ENCODE measurements at places on chromosomes 2 and 18.

DNA sequence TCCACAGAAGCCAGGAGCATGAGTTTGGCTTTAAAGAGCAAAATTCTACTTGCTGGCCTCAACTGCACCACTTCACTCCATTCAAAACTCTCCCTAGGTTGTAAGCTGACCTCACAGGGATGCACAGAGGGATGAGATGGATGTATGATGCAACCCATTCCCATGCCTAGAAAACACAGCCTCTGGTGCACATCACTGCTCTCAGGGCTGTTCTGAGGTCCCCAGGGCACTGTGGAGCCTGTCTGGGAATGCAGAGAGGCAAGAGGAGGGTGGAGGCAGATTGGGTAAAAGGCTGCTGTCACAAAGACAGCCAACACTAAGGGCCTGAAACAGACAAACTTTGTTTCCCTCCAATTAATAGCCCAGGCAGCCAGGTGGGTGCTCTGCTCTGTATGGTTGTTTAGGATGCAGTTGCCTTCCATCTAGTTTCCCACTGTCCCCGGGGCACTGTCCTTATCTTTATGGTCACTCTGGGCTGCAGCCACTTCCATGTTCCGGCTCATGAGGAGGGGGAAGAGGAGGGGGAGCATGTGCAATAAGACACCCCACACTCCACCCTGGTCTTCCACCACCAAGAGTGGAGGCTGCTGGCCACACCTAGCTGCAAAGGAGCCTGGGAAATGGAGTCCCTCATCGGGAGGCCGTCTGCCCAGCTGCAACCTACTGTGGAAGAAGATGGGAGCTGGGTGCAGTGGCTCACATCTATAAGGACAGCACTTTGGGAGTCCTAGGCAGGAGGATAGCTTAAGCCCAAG is 7.0 kb downstream of the GPR45 start:
- no peak for DNase-seq

- peak; percentile 26 for DNase-seq
Measured at GRCh38 chr2:134258684-134259388, 5.0 kb downstream of the MGAT5 start.

DNA sequence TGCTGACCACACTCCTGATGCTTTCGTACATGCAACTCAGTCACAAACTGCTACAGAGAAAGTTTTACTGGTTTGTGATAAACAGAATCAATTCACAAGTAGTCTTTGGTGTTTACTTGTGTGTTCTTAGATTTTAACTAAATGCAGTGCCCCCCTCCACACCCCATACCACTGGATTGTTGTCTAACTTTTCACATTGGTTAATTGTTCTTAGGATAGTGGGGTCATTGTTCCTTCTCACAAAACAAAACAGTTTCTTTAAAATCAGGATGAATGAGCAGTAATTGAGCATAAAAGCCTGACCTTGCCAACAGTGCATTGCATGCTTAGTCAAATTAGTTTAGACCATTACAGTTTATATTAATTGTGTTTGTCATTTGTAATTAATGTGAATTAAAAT is 14.1 kb upstream of the PNPT1 start:
- no peak for DNase-seq

GRCh38 chr2:200077838-200078237 is 122.5 kb downstream of the MAIP1 start:
- DNase-seq, result no peak

- DNase-seq, result no peak
Measured at GRCh38 chr2:47201224-47201623, 46.1 kb upstream of the STPG4 start.

DNA sequence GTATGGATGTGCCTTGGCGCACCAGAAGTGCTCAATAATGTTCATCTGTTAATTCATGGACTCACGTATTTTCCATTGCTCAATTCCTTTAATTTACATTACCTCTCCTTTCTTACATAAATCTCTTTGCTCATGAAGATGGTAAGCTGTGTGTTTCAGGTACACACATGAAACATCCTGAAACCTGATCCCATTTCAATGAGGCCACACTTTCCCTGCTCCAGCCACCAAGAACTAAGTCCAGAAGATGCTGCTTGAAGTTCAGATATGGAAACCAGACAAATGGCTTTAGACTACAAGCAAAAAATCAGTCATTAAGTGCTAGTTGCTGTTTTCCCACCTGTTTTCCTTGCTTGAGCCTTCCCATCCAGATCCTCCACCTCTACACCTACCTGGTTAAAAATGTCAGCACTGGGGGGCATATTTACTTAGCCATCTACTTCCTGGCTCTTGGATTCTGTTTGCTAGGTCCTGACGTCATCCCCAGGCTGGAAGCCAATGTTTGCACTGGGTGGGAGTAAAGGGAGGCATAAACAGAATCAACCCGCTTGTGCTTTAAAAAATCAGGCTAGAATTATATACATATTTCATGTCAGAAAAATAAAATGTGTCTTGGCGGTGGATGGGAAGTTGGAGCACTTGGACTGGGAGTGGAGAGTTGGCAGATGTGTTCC is 309.7 kb downstream of the OSR1 start:
- DNase-seq, result no peak

GRCh38 chr2:11128243-11128951 is 26.9 kb upstream of the SLC66A3 start:
- no peak for DNase-seq

DNA sequence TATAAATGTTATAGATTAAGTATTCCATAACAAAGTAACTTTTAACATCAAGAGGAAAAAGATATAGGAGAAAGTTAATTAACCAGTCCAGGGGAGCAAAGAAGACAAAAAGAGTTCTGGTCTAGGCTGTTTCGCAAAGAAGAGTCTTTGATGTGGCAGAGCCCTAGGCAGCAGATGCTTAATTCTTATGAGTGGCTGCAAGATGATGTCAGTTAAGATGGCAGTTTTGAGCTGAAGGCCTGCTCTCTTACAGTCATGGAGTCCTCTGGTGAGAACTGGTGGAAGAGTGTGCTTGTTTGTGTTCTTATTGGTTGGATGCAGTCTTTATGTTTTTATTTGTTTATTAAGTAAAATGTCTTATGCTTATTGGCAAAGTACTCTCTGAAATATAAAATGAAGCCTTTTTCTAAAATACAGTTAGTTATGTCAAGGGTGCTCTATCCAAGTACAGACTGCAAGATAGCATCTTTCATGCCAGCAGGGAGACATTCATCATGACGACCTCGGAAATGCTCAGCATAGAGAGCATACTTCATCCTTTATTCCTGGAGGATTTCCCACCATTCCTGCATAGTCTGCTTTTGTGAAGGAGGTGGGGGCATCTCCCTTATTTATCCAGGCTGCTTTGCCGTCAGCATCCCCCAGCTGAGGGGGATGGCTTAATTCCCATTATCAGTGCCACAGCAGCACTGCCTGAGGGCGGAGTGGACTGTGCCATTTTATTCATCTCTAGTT is 38.9 kb upstream of the SERPINE2 start:
- DNase-seq, result no peak

GRCh38 chr18:79321625-79322405 is 73.9 kb upstream of the NFATC1 start:
- no peak for DNase-seq

DNA sequence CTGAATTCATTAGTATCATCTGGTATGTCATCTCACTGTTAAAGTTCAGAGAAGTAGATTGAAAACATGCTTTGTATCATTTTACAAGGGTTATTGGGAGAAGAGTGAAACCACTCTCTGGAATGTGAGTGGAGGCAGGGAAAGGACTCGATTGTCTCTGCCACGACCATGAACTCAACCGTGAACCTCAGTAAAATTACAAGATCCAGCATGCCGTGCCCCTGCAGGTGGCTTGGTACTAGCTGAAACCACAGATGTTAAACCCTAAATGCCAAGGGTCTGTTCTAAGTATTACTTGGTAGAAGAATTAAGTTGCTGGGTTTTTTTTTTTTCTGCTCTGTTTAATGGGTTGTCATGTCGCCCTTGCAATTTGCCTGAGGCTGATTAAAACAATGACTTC is 197.2 kb downstream of the MYO3B start:
- no peak for DNase-seq

DNA sequence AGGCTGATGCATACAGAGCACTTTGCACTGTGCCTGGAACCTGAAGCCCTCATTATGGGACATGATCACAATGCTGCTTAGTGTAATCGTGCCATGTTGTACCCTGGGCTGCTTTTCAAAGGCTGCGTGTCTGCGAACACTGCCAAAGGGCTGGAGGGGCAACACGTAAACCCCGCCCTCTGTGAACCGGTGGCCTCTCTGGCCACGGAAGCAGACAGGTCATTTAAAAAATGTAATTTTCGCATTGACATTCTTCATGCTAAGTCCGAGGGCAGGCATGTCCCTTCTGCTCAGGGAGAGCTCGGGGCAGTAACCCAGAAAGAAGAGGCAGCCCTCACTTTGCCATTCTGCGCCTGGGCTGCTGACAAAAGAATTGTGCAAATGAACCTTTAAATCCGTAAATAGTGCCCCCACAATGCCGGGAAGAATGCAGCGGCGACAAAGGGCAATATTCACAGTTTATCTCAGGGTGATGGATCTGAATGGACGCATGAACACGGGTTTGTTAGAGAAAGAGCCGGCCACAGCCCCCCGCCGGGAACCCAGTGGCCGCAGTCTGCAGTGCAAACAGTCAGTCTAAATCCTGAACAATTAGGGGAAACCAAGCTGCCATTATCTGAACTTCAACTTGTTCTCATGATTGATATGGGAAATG is 226.1 kb downstream of the MYCN start:
- DNase-seq, result no peak

GRCh38 chr18:56168049-56168781 is 470.2 kb downstream of the TXNL1 start:
- no peak for DNase-seq

DNA sequence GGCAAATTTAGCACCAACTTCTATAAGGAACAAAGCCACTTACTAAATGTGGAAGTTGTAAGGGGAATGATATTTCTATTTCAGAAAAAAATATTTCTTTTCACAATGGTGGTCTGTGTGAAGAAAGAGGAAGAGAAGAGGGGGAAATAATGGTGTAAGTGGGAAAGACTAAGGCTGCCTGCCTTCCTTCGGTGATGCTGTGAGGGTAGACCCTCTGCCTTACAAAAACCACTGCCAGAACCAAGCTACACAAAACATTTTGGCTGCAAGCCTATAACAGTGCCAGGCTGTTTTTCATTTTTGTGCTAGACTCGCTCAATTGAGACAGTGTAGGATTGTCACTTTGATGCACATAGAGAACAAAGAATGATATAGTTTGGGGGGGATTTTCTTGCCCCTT is 286.6 kb downstream of the ZEB2 start:
- DNase-seq, result no peak

DNA sequence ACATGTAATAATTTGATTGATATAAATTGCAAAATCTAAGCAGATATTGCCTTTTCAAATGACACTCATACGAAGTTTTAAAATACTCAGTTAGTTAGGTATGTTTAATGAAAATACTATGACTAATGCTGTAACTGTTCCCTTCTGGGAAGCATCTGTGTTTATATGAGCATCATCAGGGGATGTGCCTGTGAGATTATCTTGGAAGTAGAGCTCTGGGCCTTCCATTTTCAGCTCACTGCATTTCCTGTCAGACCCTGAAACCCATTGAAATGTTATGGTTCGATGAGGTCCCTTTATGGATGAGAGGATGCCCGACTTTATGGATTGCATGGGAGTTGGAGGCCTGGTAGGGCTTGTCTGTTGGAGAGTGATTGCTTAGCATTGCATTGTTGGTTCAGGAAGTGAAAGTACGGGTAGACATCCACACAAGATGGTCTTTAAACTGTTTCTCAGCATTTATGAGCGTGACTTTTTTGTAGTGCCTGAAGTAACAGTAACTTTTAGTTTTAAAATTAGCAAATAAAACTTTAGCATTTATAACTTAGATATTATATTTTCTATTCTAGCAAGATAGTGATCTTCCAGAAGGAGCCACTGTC is 28.7 kb downstream of the ELP2 start:
- DNase-seq, result no peak

DNA sequence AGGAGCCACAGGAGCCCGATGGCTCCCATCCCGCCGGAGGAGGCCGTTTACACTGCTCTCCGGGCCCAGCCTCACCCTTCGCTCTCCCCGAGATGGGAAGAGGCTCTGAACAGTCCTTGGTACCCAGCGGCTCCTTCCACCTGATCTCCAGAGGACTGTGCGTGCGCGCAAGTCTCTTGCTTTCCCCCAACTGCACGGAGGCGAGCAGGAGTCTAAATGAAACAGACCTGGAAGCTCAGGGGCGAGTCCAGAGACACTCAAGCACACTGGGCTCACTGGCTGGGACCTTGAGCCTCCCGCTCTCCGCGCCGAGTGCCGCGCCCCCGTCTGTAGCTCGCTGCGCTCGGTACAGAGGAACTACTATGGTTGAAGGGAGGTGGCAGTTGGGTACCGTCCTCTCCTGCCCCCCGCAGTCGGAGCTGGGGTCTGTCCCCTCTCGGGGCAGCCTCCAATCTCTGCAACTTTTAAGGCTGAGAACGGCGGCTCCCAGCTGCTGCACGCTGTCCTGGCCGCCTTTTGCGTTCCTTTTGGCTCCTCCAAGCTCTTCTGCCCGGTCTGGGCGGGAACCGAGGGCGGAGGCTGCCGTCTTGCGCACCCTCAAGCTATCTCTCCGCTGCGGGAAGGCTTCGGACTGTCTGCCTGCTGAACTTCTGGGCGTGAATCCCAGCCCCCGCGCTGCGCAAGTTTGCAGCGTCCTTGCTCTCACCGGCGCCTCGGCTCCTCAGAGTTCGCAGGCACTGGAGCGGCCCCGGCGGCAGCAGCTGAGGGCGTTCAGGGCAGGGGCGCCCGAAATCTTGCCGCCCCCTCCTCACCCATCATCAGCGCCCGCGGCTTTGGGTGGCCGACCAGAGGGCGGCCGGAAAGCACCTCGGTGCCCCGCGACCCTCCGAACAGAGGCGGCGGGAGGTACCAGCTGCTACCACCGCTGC is 491 bp downstream of the ALK start:
- no peak for DNase-seq

GRCh38 chr2:158823486-158824237 is 28.5 kb downstream of the DAPL1 start:
- DNase-seq, result no peak

GRCh38 chr2:174901075-174901474 is 104.1 kb downstream of the CHN1 start:
- DNase-seq, result no peak

DNA sequence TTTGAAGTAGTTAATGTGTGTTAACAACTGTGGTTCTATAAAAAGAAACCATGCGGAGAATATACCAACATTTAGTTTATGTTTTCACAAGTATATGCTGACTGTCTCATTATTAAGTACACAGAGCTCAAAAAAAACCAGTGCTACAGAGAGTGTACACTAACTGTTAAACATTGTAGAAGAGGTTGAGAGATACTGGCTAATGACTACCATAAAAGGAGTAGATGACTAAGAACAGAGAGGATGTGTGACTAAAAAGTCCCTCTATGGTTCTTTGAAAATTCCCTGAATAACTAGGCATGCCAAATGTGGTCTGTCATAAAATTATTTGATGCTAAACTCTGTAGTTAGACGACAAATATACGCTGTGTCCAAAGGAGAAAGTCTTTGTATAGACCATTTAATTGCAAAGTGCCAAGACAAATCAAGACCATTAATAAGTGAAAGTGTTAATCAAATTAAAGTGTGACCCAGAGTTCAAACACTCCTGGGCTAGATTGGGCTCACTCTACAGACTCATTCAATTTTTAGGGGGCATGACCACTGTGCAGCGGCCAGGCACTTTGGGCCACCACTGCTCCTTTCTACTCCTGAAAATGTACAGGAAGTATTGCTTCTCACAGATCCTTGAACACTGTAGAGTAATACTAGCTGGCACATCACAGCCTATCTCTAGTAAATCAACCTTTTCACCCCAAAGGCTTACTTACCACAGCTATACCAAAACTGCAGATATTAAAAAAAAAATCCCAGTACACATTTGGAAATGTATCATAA is 45.1 kb upstream of the SERTAD2 start:
- no peak for DNase-seq

All from stimulated activated CD4-positive, alpha-beta T cell treated with anti-CD3 and anti-CD28 coated beads, Interleukin-2, amount 100 ng/mL, for 4 hours (primary cell).